Lung microvascular endothelial cell (primary cell): ENCODE measurements at places on chromosomes 7 and 10.

DNA sequence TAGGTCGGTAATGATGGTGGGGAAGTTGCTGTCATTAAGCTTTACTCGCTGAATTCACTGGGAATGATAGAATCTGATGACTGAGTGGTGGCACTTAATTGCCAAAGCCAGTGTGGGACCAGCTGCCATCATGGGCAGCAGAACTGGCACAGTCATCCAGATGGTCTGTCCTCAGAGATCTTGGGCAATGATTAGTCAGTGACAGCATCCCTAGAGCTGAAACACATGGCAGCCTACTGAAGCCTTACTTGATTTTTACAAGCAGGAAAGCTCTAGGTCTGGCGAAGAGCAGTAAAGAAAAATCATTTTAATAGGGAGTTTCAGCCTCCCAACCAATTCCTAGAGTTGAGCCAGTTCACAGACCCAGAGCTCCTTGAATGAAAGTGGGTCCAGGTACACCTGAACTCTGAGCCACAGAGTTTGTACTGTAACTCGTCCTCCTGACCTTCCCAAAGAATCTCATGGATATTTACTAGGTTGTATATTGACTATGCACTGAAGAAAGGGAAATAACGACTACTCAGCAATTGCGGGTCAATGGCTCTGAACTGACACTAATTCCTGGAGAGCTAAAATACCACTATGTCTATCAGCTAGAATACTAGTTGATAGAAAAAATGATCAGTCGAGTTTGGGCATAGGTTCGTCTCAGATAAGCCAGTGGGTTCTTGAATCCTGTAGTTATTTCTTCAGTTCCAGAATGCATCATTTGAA, 4.4 kb upstream of the ASB13 start:
- DNase-seq = no peak

GRCh38 chr10:70772627-70773026, 12.6 kb downstream of the TBATA start:
- DNase-seq = no peak

DNA sequence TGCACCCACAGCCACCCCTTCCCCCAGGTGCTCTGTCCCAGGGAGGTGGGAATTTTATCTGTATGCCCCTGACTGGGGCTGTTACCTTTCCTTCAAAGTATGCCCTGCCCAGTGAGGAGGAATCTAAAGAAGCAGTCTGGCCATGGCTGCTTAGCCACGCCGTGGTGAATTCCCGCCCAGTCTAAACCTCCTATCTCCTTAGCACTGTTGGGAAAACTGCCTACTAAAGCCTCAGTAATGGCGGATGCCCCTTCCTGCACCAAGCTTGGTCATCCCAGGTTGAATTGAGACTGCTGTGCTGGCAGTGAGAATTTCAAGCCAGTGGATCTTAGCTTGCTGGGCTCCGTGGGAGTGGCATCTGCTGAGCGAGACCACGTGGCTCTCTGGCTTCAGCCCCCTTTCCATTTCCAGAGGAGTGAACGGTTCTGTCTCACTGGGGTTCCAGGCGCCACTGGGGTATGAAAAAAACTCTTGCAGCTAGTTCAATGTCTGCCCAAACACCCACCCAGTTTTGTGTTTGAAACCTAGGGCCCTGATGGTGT, 87.2 kb downstream of the ABCC2 start:
- DNase-seq = no peak

DNA sequence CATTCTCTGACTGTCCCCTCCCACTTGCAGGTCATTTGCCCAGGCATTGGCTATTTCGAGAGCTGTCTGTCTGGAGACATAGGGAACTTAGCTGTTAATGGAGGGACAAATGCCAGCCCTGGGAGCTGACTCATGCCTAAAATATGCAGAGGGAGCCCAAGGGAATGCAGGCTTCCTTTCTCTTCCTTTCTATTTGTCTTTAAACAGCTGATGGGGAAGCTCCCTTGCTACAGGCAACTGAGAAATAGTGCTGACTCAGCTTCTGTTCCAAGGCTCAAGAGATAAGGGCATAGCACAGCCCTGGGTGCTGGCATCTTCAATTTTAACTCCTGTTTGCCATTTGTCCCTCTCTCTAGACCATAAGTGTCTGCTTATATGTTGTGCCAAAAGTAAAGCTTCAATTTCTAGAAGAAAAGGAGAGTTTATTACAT, 82.7 kb upstream of the C1GALT1 start:
- DNase-seq = peak; percentile 84

DNA sequence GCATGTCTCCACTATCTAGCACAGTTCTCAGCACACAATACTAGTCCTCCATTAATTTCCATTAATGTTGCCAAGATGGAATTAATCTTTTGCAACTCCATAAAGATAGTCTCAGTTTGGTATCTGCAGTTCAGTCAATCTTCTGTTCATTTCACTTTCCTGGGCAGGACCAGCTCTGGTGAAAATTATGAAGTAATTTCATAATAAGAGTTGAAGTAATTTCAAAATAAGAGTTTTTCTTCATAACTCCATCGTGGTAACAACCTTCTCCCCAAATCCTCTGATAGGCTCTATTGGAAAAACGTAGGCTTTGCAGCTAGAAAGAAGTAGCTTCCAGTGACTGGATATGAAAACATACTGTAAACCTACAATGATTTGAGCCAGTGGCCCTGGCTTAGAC, 618.2 kb downstream of the TYW1 start:
- DNase-seq = no peak

DNA sequence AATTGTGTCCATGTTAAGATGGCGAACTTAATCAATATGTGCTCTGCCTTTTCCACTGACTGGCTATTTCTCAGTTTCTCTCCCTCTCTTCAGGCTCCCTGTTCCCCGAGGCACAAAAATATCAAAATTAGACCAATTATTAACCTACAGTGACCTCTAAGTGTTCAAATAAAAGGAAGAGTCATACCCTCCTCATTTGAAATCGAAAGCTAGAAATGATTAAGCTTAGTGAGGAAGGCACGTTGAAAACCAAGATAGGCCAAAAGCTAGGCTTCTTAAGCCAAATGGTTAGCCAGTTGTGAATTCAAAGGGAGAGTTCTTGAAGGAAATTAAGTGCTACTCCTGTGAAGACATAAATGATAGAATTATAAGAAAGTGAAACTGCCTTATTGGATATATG, 81.1 kb upstream of the MBL2 start:
- no peak for DNase-seq

DNA sequence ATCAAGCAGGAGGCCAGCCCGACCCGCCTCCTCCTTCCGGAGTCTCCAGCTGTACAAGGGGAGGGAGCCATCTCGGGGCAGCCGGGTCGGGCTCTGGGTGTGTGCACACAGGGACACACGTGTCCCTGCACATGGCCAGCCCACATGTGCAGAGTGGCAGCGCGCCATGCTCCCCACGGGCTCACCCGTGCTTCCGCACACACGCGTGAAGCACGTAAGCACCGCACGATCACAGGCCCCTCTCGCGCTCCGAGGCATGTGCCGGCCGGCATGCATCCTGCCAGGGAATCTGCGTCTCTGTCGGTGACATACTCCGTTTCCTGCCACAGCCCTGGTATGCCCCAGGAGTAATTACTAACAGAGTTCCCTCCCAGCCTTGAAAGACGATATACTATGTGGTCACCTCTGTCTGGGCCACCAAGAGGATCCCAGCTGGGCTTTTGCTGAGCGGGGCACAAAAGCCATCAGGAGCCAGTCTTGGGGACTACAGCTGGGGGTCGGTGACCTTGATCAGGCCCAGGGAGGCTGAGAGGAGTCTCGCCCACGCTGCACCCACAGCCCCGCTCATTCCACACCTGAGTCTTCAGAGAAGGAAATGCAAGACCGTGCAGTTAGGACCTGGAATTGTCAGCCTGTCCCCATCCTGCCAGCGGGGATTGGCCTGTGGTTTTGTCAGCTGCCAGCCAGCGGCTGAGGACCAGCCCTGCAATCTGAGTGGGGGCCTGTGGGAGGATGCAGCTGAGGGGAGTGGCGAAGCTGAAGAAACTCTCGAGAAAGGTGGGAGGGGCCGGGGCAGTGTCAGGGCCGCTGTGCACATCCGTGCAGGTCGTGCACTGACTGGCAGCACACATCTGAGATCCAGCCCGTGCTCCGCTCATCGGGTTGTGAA, 11.0 kb upstream of the LFNG start:
- peak; percentile 61 for DNase-seq

- no peak for DNase-seq
These were observed 29.8 kb upstream of the PURB start for GRCh38 chr7:44914992-44915607.

DNA sequence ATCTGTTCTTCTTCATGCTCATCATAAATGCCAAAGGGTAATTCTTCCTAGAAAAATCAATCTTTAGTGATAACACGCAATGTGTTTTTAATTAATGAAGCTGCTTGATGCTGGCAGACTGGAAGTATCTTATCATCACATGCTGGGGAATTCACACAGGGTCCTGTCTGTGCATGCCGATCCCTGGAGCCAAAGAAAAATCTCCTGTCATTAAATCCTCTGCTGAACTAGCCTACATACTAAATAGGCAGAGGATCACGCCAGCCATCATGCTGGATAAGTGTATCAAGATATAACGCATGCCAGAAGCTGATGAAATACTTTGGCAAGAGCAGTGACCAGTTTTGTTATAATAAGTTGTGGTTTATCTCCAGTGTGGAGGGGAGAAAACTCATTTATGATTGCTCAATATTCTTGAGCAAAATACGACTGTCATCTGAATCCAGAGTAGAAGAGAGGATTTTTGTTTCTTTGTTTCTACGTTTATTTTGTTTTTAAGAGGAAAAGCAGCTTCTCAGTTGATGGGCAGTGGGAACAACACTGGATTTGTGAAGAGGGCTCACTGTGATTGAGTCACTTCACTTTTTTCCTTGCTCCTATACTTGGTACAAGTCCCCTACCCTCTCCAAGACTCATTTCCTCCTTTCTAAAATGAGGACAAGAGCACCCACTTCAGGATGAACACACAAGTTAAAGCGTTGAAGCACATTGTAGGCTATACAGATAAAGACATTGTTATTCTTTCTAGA, 649.1 kb downstream of the TNS3 start:
- DNase-seq = no peak

DNA sequence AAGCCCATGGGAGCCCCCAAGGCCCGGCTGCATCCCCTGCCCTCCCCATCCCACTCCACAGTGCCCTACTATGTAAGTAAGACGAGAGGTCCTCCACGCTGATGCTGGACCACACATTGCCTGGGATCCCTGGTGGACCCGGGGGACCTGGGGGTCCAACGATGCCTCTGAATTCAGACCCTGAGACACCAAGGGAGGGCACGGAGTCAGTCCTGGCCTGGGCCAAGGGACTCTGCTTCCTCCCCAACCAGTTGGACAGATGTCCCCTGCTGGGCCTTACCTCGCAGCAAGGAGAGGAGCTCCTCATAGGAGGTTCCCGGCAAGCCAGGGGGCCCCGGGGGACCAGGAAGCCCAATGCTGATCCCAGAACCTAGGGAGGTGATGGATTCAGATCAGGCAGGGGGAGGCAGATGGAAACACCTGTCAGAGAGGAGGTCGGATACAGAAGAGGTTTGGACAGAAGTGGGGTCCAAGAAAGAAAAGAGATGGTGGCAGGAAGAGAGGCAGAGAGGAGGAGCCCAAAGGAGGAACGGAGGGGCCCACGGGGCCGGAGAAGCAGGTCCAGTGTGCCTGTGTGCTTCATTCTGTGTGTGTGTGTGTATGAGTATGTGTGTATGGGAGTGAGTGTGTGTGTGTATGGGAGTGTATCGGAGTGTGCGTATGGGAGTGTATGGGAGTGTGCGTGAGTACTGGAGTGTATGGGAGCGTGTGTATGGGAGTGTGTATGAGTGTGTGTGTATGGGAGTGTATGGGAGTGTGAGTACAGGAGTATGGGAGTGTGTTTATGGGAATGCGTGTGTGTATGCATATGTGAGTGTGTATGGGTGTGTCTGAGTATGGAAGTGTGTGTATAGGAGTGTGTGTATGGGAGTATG, 50.2 kb downstream of the COL17A1 start:
- no peak for DNase-seq

DNA sequence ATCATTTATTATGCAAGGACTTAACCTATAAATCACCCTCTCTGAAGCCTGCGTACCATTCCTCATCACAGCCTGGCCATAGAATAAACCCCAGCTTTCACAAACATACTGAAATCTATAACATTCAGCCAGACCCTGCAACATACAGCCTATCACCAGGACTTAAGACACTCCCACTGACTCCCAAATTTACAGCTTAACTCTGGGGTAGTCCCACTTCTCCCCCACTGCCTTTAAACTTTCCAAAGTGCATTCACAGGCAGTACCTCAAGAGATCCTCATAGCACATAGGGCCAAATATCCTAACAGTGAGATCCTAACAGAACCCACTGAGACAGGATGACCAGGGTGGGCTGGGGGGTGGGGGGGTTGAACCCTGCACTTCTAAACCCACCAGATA, 3.5 kb downstream of the LDB1 start:
- DNase-seq = no peak

- DNase-seq = peak; percentile 65
These were observed 162.0 kb upstream of the PLXNA4 start for GRCh38 chr7:132738254-132738653.
